NCI-H2107 (cell line): ENCODE measurements at places on chromosomes 11 and 22.

DNA sequence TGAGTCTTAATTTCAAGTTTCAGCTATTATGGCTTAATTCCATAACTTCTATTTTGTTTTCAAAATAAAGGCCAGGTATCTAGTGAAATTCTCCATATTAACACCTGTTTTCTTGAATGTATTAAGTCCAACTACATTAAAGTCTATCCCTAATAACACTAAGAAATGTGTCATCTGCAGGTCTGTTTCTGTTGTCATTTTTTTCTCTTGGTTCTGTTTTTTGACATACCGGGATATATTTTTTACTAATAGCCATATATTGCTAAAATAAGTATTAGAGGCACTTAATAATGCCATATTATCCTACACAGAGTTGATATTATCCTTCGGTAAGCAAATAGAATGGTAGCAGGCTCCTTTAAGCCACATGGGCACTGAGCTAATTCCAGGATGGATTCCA is 176.0 kb upstream of the MPPED2 start:
- DNase-seq = no peak

DNA sequence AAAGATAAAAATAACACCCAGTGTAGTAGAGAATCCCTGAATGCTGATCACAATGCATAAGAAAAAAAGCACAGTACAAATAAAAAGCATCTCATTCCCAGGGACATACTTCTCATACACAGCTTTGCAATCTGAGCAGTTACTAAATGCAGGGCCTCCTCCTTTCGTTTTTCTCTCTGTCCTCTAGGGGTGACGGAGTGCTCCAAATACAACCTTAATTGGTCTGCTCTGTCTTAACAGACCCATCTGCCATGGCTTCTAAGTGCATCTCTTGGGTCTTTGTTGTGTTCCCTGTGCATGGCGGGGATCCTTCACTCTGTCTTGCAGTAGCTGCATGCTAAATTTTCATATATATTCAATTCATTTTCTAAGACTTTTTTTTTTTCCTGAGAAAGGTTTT is 1114.2 kb upstream of the RAG2 start:
- DNase-seq = no peak

GRCh38 chr11:13341026-13341425 is 63.4 kb downstream of the BMAL1 start:
- DNase-seq = no peak

GRCh38 chr11:30197869-30198268 is 32.9 kb upstream of the FSHB start:
- DNase-seq = no peak

DNA sequence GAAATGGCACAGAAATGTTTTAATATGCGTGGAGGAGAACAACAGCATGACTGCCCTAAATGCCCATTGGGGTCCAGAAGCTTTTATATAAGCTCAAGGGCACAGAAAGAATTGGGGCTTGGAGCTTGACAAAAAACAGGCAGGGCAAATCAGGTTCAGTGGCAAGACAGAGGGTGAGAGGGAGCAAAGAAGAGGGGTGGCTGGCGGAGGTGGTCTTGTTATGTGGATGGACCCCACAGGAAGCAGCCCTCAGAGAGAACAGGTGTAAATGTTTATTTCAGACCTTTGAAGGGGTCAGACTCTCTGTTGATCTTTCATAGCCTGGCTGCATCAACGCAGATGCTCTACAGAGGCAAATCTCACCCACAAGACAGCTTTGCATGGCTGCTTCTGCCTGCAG is 213.1 kb upstream of the B3GAT1 start:
- no peak for DNase-seq

GRCh38 chr11:76453248-76453647 is 8.4 kb downstream of the EMSY start:
- no peak for DNase-seq

- no peak for DNase-seq
Observed at GRCh38 chr11:17775507-17776211, 41.1 kb downstream of the KCNC1 start.

DNA sequence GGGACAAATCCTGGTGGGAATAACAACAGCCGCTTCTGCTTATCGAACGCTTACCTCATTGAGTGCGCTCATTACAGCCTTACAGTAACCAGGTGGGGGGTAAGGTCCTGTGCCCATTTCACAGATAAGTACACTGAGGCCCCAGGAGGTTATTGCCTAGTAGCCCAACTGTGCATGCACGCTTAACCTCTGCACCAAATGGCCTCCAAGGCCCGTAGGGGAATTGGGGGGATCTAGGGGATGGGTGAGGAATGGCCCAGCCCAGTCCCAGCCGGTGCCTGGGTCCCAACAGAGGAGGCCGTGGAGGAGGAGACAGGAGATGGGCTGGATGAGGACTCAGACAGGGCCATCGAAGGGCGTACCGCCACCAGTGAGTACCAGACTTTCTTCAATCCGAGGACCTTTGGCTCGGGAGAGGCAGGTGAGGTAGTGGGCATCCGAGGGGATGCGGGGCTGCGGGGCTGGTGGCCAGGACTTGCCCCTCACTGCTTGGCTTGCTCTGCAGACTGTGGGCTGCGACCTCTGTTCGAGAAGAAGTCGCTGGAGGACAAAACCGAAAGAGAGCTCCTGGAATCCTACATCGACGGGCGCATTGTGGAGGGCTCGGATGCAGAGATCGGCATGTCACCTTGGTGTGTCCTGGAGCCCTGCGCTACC is 7.3 kb downstream of the F2 start:
- DNase-seq = no peak

- no peak for DNase-seq
Observed at GRCh38 chr11:24093375-24093774, 403.5 kb upstream of the LUZP2 start.

DNA sequence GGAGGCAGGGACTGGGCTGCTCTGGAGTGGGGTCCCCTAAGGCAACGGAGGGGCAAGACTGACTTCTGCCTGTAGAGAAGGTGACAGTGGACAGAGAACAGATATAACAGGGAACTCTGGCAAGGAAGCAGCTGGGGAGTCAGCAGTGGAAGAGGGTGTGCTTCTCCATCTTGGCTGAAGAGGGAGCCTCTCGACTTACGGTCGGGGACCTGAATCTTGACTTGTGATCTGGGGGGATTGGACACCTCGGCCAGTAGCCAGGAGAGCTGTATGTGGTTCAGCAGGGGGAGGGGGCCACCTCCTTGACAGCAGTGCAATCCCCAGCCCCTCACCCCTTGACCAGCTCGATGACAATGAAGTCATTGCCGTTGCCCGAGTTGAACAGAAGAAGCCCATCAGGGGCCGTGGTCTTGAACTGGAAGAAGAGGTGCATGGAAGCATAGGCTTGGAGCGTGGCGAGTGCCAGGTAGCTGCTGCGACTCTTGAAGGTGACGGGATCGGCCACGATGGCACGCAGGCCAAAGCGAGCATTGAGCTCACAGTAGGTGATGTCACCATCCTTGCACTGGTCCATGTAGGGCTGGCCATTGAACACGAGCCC is 60.0 kb downstream of the SLC22A12 start:
- no peak for DNase-seq

DNA sequence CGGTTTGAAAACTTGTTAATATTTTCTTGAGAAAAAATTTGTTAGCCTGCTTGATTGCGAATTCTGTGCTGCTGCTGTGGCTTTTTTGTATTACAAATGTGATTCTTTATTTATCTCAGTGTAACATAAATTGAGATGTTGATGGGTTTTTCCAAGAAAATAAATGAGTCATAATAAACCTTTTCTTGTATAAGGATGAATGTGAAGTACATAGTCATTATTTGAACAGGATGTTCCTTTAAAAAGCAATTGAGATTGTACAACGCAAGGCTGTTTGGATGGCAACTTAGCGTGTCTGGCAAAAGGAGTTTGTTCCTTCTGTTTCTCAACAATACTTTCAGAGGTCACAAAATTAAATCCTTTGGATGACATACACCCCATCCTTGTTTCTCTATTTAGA is 24.6 kb upstream of the CARD18 start:
- no peak for DNase-seq

- DNase-seq = no peak
Observed at GRCh38 chr11:131884461-131885073, 514.2 kb downstream of the NTM start.

DNA sequence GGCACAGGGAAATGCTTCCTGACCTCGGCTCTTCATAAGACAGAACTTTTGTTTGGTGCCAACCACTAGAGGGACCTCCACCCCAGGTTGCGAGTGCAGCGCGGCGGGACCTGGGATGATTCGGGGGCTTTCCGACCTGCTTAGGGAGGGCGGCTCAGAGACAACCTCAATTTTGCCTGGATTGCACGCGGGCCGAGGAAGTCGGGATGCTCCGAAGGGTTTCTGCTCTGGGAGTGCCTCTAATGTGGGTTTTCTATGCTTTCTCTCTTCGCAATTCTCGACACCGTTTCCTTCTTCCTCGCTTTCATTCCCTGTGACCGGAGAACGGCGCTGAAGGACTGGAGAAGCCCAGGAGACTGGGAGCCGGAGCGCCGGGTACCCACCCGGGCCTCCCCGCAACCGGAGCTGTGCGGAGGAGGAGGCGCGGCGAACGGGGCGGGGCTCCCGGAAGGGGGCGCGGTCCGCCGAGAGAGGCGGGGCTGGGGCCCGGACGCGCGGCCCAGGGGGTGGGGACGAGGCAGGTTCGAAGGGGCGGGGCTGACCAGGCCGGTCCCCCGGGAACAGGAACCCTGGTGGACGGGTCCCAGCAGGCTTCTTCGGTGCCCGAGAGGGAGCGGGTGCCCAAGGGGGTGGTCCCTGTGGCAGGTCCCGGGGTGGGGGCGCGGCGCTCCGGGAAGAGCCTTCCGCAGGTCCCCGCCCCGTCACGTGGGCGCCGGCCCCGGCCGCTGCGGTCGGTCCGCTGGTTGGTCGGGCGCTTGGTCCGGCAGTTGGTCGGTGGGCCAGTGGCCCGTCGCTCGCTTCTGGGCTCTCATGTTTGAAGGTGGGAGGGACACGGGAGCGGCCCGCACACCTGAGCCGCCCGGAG is at the start of gene PPFIBP2:
TSS of gene PPFIBP2 (plus strand) at position 766 of the 865 bp plus-strand sequence. CDS start 35,477 bp downstream, outside the sequence.
- DNase-seq = no peak

GRCh38 chr11:2586793-2587131 is 113.0 kb downstream of the KCNQ1OT1 start:
- no peak for DNase-seq

DNA sequence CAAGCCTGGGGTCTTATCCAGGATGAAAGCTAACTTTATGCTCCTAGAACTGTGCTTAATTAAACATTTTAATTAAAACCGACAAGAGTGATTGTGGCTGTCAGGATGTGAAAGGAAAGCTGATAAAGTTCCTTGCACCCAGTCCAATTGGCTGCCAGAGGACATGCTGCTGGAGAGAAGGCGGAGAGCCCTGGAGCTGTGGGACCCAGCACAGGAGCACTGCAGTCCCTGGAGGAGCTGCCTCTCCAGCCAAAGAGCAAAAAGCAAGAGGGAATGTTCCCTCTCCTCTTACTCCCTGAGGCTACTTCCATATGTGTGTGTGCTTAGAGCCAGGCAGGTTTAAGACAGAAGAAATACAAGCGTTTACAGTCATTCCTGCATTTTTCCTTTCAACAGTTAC is 118.6 kb downstream of the OPCML start:
- DNase-seq = no peak

DNA sequence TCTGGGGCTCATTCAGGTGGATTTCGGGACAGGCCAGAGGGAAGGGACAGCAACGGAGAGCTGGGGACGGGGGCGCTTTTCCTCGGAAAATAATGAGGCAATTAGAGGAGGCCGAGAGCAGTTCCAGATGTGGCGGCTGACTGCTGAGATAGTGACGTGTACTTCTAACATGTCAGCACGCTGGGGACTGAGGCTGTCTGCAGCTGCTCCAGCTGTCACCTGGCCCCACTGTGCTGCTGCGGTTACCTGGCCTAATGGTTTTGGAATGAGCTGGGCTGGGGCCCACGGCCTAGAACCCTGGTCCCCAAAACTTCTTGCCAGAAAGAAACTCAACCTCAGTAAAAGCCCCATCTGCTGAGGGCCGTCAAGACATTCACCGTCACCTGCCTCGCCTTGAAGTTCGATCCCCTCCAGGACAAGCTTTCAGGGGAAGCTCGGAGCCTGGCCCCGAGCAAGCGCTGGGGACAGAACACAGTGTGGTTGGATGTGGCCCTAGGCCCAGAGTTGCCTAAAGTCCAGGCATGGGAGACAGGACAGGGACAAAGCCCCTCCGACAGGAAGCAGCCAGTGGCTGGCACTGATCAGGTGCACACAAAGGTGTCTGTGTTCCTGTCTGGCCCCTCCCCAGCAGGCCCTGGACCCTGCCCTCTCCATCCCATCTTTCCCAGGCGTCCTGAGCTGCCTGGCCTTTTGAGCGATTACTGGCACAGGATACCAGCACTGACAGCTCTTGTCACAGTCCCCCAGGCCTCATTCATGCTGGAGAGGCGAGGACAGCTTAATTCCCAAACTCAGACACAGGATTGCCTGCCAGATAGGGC is 22.1 kb downstream of the RPUSD4 start:
- no peak for DNase-seq

DNA sequence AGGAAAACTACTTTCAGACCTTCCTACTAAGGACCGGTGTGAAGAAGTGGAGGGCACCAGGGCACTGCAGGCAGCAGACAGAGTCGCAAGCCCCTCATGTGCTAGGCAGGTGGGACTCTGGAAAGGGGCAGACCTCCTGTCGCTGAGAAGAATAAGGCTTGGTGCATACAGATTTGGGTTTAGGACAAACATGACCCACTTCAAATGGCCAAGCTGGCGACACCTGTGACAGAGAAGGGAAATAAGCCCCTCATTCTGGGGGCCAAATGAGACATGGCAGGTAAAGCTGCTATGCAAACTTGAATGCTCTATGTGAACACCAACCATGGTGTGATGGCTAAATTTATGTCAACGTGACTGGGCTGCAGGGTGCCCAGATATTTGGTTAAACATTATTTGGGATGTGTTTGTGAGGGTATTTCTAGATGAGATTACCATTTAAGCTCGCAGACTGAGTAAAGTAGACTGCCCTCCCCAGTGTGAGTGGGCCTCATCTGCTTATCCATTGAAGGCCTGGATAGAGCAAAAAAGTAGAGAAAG is 112.4 kb upstream of the PITPNB start:
- no peak for DNase-seq

DNA sequence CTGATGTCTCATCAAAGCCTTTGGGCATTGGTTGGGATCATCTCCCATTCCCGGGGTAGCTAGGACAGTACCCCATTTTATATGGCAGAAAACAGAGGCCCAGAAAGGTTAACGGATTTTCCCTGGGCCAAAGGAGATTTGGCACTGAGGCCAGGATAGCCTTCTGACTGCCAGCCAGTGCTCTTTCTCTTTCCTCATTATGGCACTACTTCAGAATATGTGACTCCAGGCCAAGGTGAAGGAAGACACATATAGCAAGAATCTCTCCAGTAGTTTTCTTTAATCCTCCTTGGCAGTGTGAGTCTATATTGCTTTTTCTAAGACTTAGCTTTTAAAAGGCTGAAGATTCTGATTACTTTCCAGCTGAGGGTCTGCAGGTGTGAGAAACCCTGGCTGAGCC is 94.8 kb upstream of the AMOTL1 start:
- no peak for DNase-seq

GRCh38 chr11:11533057-11533456 is 88.7 kb downstream of the GALNT18 start:
- DNase-seq = no peak
